ENCODE measurements at places on chromosomes 12 and 14. TPM values are rescaled to one million over a fixed set of nuclear protein-coding genes. Genes with fewer than 3 reads are reported as not detected.

The DEGS2 gene
- total RNA-seq: 0.35 TPM

The SLC7A8 gene
- total RNA-seq: not detected

The APOF gene
- not detected for total RNA-seq

The GUCY2C gene
- total RNA-seq: not detected

The NPAS3 gene
- total RNA-seq: not detected

The CBX5 gene
- total RNA-seq: 108 TPM

The DIO3 gene
- total RNA-seq: not detected

The SLC6A15 gene
- not detected for total RNA-seq

The SLC22A17 gene
- 2.3 TPM for total RNA-seq

The C12orf54 gene
- total RNA-seq: not detected

The CATSPERB gene
- 0.30 TPM for total RNA-seq

The SCN8A gene
- 0.38 TPM for total RNA-seq

The DRAM1 gene
- total RNA-seq: 4.3 TPM

The FOXA1 gene
- total RNA-seq: 0.07 TPM

The CCDC88C gene
- 89.9 TPM for total RNA-seq

The SLCO1B1 gene
- total RNA-seq: not detected

The PTGER2 gene
- total RNA-seq: 66.7 TPM

The NEMP1 gene
- 77.0 TPM for total RNA-seq

Data from activated CD4-positive, alpha-beta T cell treated with anti-CD3 and anti-CD28 coated beads, Interleukin-2, amount 10 ng/mL, durations not matched to agents 24 days and 14 days (primary cell).